CD4-positive, alpha-beta memory T cell (primary cell): ENCODE measurements at places on chromosomes 12 and 14. TPM values are rescaled to one million over a fixed set of nuclear protein-coding genes. Genes with fewer than 3 reads are reported as not detected.

DNA sequence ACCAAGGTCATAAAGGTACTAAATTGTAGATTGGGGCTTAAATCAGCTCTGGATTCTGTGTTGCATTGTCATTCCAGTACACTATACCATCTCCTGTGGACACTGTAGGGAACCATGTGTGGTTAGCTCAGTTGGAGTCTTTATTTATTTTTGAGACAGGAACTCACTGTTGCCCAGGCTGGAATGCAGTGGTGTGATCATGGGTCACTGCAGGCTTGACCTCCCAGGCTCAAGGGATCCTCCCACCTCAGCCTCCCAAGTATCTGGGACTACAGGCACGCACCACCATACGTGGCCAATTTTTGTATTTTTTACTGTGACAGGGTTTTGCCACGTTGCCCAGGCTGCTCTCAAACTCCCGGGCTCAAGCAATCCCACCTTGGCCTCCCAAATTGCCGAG, 6.7 kb downstream of the PAPOLA start:
- peaks cover 92% of the 10 kb centered on the region for H3K4me1 ChIP-seq
- H3K4me3 ChIP-seq: no peak overlapping the region
- no peak overlapping the region for H3K27ac ChIP-seq
- no peak for DNase-seq
- H3K36me3 ChIP-seq: no peaks in the 10 kb centered on the region
- no peaks in the 10 kb centered on the region for H3K27me3 ChIP-seq

The HOXC6 gene
- polyA plus RNA-seq: not detected

- DNase-seq: no peak
- no peaks in the 10 kb centered on the region for H3K4me1 ChIP-seq
- H3K4me3 ChIP-seq: no peak overlapping the region
- H3K36me3 ChIP-seq: no peaks in the 10 kb centered on the region
- no peaks in the 10 kb centered on the region for H3K27me3 ChIP-seq
Observed at GRCh38 chr12:23055004-23055403, 430.0 kb downstream of the ETNK1 start.

GRCh38 chr12:40565029-40565633, 127.1 kb upstream of the CNTN1 start:
- H3K4me3 ChIP-seq: no peak overlapping the region
- no peaks in the 10 kb centered on the region for H3K36me3 ChIP-seq
- no peaks in the 10 kb centered on the region for H3K27me3 ChIP-seq
- no peak overlapping the region for H3K27ac ChIP-seq
- DNase-seq: no peak

The TNS2 gene
- polyA plus RNA-seq: 0.27 TPM

DNA sequence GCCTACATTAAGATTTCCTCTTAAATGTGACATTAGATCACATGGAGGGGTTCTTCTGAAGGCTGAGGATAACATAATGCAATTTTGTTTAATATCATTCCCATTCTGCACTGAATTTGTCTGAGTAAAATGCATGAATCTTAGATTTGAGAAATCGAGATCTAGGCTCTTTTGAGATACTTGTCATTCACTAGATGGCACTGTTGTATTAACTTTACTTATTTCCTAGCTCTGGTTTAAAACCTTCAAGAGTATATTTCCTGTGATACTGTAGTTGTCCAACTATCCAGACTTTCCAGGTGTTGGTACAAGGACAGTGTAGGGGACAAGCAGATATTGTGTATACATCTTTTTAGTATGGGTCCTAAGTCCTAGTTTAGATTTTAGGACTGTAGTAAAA, 91.7 kb upstream of the SEL1L start:
- H3K36me3 ChIP-seq: no peaks in the 10 kb centered on the region
- no peaks in the 10 kb centered on the region for H3K27me3 ChIP-seq
- peak; percentile 7 for DNase-seq
- H3K4me3 ChIP-seq: no peak overlapping the region
- no peaks in the 10 kb centered on the region for H3K4me1 ChIP-seq
- H3K27ac ChIP-seq: no peak overlapping the region

The SLCO1B3 gene
- not detected for polyA plus RNA-seq

The RAD51AP1 gene
- polyA plus RNA-seq: 0.62 TPM
